ENCODE measurements at places on chromosomes 2 and 18.

- DNase-seq: no peak
These were observed 90.8 kb downstream of the CCBE1 start for GRCh38 chr18:59606193-59607077.

DNA sequence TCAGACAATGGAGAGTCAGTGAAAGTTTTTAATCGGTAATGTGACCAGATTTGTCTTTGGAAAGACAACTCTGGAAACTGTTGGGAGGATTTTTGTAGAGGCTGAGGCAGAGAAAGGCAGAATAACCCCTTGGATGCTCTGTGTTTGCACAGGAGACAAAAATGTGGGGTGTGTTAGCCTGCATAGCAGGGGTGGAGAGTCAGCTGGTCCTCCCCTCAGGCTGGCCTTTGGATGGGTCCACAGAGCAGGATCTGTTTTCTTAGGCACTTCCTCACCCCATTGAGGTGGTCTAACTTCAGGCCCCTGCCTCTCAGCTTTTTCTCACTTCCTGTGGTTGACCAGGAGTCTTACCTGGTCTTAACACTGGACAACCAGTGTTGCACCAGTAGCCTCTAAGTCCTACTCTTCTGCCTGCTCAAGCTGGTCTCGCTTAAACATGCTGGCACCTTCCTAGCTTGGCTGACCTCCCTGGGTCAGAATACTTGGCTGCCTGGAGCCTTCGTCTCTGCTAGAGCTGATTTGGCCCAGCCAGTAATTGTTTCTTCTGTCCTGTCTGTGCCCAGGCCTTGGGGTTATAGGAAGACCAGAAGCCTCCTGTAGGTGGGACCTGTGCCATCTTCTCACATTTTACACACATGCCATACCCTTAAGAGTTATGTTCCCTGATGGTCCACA lies 259.8 kb upstream of the RASGRP3 start:
- no peak for DNase-seq

DNA sequence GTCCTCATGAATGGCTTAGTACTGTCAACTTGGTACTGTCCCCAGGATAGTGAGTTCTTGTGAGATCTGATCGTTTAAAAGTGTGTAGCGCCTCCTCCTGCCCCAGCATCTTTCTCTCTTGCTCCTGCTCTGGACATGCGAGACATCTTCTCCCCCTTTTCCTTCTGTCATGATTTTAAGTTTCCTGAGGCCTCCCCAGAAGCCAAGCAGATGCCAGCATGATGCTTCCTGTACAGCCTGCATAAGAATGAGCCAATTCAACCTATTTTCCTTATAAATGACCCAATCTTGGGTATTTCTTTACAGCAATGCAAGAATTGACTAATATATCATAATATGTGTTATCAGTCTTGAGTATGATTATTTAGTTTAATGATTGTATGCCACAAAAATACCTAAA lies 3.5 kb upstream of the RSAD2 start:
- no peak for DNase-seq

DNA sequence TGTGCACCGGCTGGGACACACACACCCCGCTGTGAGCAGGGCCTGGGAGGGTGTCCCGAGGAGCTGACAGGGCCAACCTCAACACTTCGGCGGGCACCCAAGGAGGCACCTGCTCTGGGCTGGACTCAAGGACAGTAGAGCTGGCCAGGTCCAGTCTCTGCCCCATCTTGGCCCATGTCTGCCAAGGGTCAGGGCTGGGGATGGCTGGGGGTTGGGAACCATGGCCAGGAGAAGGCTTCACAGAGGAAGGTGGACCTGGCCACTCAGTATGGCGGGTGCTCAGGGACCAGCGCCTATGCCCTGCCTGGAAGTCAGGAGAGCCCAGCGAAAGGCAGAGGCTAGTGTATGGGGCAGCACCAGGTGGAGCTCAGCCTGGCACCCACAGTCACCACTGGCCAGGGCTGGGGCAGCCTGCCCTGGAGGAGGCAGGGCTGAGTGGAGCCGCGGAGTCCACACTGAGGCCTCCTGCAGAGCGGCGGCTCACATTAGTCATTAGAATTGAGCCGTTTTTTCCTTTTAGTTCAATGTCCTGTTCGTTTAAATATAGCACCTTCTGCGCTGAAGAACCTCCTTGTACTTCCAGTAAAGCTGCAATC lies 4.2 kb downstream of the ERFE start:
- DNase-seq: no peak

DNA sequence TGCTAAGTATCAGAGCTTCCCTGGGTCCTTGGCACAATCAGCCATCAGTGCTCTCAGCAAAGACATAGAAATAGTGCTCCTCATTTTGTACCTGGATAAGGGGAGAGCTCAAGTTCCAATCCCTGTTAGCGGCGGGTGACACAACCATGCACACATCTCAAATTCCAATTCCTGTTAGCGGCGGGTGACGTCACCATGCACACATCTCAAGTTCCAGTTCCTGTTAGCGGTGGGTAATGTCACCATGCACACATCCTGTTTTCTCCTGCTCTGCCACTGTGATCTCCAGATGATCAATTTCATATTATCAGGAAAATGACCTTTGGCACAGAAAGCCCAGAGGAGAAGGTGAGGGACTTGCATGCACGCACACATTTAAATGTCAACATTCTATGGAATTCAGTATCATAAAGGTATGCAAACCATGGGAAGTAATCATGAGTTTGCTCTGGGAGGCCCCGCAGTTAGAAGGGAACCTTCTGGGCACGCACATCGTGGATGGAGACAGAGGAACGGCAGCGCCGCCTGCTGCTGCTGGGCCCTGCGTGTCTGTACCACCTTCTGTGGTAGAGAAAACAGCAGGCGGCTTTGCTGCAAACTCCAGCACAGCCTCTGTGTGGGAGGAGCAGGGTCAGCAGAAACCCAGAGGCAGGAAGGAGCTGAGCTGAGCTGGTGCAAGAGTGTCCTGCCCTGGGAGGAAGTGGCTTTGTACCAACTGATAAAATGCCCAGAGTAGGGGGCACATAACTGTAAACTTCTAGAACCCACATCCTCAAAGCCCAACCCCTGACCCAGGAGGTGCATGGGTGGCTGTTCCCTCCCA lies 77.8 kb downstream of the MBP start:
- DNase-seq: no peak
